Fibroblast of skin of abdomen (primary cell): ENCODE measurements at places on chromosomes 7 and 10.
A peak's percentile ranks its signal among the peaks of the same experiment; 100 is the strongest.

DNA sequence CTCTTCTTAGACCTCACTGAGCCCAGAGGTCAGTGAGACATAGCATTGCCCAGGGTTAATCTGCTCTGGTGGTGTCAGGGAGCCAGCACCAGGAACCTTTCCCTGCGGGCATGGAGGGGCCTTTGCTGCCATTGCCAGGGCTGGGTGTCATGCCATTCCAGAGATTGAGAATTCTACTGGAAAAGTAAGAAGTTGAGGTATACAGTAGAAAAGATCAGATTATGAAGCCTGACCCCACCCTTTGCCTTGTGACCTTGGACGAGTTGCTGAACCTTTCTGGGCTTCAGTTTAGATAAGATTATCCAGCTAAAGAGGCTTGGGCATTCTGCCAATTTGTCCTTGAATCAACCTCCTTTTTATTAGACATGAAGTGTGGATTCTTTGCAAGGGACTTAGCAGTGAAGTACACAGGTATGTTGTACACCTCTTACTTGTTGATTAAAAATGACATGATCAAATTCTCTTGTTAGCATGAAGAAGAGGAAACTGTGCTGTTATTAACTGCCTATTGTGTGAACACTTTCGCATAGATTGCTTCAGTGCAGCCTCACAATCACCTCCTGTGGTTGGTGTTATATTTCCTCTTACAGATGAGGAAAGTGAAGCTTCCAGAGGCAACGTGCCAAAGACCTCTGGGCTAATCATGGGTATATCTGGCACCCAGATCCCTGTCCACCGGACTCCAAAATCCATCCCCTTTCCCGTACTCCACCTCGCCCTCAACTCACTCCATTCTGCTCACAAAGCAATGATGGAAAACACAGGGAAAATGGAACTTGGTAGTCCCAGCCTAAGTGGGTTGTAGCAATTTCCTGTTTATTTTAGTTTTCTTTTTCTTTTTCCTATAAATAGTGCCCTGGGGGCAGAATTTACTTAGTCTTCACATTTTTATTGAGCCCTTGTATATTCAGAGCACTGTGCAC lies 151.3 kb downstream of the CAMK1D start:
- DNase-seq, result no peak

- DNase-seq, result no peak
These were observed 75.8 kb upstream of the MRLN start for GRCh38 chr10:59829024-59829423.

DNA sequence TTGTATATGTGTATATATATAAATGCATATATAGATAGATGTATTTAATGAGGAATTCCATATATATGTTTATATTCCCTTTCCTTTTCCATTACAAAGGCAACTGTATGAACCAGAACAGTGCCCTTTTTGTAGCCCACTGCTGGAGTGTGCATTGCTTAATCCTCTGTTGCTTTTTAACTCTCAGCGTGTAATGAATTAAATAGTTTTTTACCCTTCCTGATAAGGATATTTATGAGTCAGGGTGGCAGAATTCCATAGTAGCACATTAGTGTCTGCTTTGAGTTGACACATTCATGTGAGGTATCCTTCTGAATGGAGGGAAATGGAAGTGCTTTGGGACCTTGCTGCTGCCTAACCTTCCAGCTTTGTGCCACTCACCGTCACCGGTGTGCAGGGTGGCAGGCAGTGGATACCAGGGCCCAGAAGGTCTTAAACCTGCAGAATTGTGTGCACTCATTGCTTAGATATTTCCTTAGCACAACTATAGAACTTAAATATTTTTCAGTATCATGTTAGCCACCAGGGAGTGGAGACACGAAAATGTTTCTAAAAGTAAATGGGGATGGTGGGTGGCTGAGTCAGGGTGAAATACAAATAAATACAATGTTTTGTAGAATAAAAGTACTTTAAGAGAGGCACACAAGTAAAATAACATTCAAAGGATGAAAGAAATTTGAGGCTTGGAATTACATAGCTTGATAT lies 117.9 kb downstream of the SND1 start:
- peak; percentile 35 for DNase-seq

DNA sequence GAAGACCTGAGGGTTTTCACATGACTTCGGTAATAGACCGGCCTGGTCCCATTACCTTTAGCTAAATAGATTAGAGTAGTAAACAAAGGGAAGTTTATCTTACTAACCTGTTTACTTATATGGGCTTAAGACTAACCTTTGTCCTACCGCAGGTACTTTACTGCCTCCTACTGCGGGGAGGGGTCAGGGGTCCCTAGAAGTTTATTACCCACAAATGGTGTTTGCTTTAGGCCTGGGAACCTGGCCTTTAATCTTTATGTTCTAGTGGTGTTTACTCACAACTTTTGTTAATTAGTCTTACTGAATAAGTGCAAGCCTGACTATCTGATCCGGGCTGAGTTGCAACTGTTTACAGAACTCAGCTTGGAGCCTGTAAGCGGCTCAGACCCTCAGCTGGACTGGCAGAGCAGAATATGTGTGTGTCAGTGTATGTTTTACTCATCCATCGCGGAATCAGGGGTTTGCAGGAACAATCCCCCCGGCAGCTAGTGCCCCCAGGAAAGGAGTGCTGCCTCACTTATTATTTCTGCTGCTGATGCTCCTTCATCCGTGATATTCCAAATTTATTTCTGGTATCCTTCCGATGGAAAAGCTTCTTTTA lies 578.9 kb upstream of the SEMA3D start:
- no peak for DNase-seq

DNA sequence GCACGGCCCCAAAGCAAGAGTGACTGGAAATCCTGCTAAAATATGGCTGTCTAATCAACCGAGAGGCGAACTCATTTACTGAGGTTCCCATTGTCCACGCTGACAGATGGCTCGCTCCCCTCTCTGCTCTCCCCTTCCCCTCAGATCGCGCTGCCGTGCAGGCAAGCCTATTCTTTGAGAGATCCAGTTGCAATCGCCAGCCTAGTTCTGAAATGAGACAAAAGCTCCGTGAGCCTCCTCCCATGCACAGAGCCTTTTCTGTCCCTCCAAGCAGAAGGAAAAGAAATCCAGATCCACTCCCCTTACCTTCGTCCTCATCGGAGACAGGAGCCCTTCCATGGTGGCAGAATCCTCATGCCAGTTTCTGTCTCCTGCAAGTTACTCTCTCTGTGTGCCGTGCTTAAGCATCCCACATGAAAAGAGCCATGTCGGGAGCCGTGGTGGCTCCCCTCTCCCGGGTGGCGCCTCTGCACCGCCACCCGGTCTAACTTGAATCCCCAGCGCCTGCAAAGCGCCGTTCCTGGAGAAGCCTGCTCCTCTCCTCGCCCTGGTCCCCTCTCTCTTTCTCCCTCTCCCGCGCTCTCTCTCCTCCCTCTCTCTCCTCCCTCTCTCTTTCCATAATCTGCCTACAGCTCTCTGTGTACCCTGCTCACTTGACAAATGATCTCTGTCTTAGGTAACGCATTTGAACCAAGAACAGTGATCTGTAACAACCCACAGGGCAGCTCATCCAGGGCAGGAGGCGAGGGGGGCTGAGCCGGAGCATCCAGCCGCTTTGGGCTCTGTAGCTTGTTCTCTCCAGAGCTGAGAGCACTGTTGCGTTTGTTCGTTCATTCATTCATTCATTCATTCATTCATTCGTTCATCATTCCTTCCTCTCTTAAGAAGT lies 156.8 kb downstream of the FRMD4A start:
- peak; percentile 21 for DNase-seq

DNA sequence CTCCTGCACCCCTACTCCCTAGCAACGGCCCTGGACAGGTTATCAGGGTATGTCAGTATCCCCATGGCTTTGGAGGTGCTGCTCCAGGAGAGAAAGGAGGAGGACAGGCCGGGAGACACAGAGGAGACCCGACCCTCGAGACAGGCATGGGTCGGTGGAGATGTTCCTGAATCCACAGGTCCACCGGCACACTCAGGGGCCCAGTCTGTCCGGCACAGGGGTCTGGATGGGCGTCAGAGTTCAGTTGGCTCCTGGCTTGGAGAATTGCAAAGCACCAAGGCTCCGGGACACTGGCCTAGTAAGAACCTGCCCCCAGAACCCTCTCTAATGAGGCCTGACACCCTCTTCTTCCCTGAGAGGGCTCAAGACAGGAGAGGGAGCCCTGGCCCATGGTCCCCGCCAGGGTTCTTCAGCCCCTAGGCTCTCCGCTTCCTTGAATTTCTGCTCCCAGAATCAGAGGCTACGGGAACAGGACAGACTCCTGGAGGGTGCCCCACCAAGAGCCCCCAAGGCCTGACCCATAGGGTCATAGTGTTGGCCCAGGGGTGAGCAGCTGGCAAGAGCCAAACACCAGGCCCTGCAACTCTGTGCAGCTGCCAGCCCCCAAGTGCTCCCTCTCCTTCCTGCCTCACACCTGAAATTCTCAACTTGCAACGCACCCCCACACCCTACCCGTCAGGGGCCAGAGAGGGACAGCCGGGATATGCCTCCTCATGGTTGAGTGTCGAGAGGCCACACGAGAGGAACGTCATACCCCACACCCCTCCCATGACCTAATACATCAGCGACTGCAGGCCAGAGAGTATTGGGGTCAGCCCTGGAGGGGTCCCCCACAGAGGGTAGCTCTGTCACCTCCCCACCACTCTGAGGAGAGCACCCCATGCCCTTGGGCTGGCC lies 5.5 kb upstream of the IRF5 start:
- no peak for DNase-seq
